ENCODE measurements at places on chromosomes 7 and 10.

DNA sequence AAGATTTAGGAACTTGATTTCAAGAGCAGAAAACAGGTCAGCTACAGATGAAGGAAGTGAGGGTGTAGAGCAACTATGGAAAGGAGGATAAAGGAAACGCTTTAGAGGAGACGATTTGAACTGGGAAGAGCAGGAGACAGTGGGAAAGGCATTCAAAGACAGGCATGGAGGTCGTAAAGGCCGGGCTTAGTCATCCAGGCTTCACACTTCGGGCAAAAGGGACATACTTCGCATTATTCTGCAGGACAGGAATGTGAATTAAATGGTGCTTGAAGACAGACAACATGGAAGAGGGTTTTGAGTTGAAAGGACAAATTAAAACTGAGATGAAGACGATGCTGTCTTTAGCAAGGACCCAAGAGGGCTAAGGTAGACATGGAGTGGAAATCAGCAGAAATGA is 8.1 kb downstream of the FAM171A1 start:
- DNase-seq: no peak

DNA sequence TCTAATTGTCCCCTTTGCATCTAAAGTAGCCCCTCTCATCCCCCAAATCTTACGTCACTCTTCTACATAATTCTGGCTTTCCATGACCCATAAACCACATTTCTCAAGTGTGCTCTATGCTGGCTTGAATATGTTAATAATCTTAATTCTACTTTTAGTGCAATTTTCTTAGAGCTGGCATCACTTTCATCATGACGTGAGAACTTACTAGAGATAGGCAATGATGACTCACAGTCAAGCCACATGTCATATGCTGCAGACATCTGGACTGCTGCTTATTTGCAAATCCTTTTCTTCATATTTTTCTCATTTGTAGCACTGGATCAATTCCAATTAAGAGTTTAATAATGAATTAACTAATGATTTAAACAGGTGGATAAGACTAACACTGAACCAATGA is 260.7 kb upstream of the PRKCQ start:
- DNase-seq: no peak

DNA sequence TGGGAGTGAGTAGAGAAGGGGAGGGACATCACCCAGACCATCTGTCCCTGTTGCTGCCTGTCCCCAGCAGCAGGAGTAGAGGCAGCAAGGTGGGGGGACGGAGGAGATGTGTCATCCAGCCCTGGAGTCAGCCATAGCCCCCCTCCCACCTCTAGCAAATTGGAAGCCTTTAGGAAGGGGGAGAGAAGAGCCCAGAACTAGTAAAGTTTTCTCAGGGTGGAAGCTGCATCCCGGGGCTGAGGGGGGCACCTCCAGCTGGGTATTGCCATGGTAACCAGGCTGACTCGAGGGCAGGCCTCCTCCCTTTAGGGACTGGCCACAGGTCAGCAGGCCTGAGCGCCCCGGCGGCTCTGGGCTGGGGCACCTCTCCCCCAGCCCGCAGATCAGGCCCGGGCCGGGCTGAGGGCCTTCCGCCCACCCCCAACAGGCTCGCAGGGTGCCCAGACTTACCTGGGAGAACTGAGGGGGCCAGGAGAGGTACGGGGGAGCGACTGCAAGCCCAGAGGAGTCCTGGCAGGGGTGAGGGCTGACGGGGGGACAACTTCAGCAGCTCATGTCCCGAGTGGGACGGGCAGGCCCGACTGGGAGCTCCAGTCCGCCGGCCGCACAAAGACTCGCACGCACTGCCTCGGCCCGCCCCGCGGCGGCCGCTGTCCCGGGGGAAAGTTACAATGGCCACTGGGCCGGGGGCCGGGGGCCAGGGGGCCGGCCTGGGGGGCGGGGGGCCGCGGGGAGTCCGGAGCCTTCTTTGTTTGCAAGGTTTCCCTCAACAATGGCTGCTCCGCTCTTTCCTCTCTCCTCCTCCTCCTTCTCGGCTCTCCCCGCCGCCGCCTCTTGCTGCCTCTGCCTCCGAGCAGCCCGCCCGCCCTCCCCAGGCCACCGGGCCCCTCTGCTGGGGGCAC is 6.0 kb downstream of the LDB1 start:
- no peak for DNase-seq

DNA sequence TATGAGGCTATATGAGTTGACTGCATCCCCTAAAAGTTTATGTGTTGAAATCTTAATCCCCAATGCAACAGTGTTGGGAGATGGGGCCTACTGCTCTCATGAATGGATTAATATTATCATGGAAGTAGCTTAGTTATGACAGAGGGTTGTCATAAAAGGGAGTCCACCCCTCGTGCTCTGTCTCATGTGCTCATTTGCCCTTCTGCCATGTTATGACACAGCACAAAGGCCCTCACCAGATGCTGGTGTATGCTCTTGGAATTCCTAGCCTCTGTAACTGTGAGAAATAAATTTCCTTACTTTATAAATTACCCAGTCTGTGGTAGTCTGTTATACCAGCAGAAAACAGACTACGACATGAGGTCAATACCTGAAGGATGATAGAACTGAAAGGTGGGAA is 17.6 kb upstream of the PANK1 start:
- no peak for DNase-seq

DNA sequence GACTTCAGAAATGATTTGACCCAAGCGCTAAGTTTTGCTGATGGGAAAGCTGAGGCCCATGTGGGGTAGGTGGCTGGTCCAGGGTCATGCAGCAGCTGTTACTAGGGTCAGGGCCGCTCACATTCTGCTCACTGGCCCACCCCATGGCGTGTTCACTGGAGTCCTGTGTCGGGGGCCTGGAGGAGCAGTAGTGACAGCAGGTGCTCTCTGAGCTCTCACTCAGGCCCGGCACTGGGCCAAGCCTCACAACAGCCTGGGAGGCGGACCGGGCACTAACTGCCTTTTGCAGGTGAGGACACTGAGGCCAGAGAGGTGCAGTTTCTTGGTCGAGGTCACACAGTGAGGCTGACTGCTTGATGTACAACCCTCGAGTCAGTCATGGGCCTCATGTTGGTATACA is 82.7 kb downstream of the GLRX3 start:
- DNase-seq: no peak

DNA sequence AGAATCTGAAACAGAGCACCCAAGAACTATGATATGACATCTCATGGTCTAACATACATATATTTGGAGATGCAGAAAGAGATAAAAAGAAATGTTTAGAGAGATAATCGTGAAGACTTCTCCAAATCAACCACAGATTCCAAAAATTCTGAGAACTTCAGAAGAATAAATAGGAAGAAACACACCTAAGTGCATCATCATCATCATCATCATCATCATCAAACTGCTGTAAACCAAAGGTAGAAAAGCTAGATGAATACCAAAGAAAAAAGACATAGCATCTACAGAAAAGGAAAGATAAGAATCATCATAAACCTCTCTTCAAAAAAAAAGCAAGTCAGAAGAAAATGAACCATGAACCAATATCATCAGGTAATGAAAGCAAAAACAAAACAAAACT is 124.2 kb downstream of the PPP1R3A start:
- no peak for DNase-seq

- DNase-seq: no peak
These were observed 263.3 kb downstream of the TNS3 start for GRCh38 chr7:47318395-47319182.

DNA sequence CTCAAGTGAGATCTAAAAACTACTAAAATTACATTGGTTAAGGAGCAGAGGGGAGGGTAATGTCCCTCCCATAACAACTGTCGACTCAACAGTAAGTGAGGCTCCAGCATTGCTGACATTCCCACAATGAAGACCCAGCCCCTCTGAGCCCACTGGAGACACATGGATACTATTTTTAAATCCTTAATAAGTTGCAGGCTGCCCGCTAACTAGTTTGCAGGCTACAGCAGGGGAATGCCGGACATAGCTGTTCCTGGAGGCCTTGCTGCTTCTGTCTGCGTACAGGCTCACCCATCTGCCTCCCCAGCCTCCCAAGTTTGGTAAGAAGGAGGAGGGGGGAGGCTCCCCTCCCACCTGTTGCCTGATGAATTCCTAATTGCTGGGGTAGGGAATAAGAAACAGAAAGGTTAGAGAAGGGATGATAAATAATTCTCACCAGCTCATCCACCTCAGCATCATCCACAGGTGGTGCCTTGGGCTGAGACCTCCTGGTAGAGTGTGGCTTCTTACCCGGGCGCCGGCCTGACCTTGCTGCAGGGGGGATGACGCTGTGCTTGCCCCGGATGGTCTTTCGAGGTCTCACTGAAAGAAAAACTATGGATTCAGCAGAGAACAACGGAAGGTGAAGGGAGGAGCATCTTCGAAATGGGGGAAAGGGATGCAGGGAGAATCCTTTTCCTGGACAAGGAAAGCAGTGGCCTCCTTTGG is 10.1 kb downstream of the FZD9 start:
- no peak for DNase-seq

DNA sequence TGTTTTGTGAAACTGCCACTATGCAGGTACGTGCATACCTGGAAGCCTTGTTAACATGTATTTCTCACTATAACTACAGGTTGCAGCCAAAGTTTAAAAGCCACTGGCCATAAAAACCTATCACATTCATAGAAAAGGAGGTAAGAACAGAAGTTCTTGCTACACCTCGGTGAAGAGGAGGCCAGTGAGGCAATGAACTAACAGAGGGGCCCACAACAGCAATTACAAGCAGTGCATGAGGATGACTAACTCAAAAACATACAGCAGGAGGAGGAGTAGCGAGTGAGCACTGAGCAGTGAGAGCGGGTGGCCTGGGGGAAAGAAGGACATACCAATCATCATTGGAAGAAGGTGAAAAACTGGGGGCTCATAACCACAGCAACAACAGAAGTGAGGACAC is 51.6 kb downstream of the NUDCD3 start:
- no peak for DNase-seq

DNA sequence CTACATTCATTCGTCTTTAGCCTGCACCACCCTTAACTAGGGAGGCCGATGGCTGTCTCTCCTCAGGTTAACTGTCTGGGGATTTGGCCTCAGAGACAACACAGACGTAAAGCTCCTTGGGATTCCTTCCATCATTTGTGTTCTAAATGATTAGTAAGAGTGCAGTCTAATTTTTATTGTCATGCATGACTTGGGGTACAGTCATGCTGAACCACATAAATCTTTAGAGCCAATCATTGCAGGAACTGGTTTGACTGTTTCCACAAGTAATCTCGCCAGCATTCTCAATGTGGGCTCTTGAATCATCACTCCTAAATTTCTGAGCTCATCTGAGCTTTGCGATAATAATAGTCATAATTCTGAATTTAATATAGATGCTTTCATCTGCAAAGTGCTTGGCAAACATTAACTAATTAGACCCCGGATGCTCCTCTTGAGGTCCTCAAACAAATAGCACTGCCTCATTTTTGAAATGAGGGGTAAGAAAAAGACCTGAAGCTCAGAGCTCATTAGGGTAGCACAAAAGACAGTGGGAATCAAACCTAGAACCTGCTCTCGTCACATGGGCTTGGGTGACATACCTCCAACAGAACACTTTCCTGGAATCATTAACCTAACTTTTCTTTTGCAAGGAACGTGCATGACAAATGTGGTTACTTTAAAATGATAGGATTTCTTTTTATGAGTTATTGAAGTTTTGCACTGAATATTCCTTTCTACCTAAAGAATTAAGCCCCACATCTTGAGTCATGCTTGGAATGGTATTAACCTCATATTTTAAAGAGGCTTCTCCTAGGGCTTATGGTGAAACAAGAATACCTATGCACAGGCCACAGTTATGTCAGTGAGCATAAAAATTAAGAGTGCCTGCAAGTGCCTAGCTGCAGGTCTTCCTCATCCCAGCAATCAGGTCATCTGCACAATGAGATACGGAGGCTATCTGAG is 118.9 kb upstream of the NRP1 start:
- DNase-seq: no peak

GRCh38 chr10:103969857-103970627 is 3.1 kb downstream of the SLK start:
- DNase-seq: no peak

Data from activated gamma-delta T cell (primary cell).